ENCODE measurements at places on chromosomes 3 and 15.
A peak's percentile ranks its signal among the peaks of the same experiment; 100 is the strongest.

DNA sequence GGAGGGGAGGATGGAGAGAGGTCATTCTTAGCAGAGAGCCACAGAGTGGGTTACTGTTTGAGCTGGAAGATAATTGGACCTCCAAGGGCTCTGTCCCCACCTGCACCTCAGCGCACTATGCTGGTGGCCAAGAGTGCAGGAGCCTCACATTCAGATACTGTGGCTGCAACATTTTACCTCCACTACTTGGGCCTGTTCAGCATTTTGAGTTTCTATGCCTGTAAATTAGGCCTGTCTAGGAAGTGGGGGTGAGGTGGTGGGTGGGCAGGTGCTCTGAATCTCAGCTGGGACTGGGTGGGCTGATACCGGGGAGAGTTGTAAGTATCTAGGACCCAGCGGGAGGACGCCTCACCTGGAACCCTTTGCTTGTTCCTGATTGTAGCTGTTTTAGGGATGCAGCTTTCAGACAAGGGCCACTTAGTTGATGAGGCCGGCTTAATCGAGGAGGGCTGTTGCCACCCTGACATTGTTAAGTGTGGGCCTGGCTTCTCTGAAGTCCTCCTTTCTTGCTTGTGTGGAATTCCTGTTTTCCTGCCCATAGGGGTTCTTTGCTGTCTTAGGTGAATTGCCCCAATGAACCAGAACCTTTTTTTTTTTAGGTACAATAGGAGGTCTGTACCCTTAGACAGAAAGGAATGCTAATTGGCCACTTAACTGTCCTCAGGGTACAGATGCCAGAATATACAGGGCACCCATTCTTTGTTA, 83.8 kb downstream of the SMAD3 start:
- no peak for DNase-seq

GRCh38 chr15:87387766-87388165, 868.8 kb downstream of the NTRK3 start:
- no peak for DNase-seq

GRCh38 chr15:40342416-40343320, 1.9 kb upstream of the CCDC9B start:
- no peak for DNase-seq

DNA sequence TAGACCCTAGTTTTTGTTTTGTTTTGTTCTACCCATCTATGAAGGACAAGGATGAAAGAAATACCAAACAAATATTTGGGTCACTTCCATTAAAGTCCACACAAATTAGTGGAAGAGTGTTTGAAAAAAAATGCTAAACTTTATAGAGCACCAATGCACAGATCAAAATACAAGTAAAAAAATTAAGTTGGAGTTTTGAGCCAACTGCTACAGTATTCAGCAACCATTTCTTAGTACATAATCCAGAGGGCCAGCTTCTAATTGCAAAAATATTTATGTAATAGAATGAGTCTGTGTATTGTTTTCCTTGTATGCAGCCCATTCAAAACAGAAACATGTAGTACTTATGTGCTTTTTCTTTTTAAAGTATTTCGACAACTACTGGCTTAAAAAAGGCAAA, 121.1 kb downstream of the CBLB start:
- DNase-seq = no peak

- no peak for DNase-seq
These were observed 405.7 kb upstream of the MCTP2 start for GRCh38 chr15:93825682-93826081.

DNA sequence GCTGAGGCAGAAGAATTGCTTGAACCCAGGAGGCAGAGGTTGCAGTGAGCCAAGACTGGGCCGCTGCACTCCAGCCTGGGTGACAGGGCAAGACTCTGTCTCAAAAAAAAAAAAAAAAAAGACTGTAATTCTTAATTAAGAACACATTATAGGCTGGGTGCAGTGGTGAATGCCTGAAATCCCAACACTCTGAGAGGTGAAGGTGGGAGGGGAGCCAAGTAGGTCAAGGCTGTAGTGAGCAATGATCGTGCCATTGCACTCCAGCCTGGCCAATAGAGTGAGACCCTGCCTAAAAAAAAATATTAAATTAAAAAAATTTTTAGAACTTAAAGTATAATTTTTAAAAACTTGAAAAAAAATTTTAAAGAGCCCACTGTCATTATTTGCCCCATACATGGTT, 13.4 kb upstream of the ARPIN start:
- no peak for DNase-seq

GRCh38 chr15:68192117-68192516, 13.0 kb downstream of the CALML4 start:
- DNase-seq = no peak

DNA sequence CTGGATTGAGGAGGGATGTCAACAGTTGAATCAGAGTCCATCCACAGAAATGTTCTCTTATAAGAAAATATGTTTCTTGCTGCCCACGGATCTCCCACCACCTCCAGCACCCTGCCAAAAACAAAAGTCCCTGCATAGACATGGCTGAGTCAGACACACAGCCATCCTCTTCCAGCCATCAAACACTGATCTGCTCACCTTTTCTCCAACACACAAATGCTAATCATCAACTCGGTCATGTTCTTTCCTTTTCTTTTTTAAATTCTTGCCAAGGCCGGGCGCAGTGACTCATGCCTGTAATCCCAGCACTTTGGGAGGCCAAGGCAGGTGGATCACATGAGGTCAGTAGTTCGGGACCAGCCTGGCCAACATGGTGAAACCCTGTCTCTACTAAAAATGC, 110.7 kb upstream of the IL12A start:
- no peak for DNase-seq

GRCh38 chr15:34853001-34853758, 57.8 kb upstream of the ACTC1 start:
- DNase-seq = no peak

DNA sequence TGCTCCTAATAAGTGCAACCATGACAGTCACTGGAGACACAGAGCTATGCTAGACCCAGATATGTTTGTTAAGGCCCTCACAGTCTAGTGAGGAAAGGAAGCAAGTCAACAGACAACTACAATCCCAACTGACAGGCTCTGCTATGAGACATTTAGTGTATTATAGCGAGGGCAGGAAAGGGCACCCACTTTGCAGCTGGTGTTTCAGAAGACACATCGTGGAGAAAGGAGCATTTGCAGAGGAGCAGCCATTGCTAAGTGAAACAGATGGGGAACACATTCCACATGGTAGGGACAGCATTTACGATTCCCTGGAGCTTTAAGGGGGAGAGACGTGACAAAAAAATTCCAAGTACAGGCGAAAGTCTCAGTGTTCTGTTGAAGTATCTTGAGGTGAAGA, 685.6 kb downstream of the AGBL1 start:
- no peak for DNase-seq

DNA sequence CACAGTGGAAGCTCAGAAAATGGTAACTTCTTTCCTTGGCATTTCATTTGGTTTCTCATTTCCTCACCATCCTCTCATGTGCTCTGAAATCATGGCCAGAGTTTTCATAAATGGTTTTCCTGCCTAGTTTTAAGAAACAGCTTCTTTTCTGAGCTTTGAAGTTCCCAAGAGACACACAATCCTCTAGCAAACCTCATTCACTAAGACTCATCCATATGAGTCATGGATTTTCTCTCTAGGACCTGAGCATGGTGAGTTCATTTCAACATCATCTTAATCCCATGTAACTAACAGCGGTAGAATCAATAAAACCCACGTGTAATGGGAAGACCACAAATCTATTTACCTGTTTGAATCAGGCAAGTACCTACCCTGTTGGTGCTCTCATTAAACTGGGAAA, 274.5 kb upstream of the LRTM1 start:
- DNase-seq = peak; percentile 44

- DNase-seq = peak; percentile 38
These were observed 863.2 kb downstream of the TUSC7 start for GRCh38 chr3:117572786-117573185.

DNA sequence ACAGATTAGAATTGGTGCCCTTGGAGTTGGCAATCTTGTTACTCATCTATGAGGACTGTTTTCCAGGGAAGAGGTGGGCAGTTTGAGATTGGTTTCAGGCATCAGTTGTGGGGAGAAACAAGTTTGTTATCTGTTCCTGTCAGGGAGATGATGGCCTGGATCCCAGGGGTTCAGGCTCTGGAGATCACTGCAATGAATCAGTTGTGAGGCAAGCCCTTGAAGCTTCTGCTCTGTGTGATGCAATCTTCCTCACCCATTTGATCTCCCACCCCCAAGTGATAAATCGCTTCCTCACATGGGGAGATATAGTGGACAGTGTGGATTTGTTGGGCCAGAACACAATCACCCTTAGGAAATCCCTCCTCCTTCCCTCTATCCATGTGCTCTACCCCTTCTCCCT, 276.6 kb upstream of the LRTM1 start:
- DNase-seq = peak; percentile 19

All from umbilical cord (tissue), 2 donors.